ENCODE measurements at places on chromosomes 5 and 9.
A peak's percentile ranks its signal among the peaks of the same experiment; 100 is the strongest.

- DNase-seq, result no peak
Observed at GRCh38 chr5:96668725-96669124, 6.5 kb downstream of the CAST start.

DNA sequence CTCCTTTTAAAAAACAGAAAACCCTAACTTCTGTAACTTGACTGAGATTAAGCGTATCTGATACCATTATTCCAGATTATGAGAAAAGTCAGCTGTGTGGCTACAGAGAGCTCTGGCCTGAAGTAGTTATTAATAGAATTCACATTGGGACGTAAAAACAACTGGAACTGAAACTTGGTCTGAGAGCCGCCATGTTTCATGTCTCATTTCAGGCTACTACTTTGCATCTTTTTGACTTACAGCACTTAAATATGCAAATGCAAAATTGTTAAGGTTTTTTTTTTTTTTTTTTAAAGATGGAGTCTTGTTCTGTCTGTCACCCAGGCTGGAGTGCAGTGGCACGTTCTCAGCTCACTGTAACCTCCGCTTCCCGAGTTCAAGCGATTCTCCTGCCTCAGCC, 25.2 kb downstream of the MAP3K1 start:
- no peak for DNase-seq

GRCh38 chr9:129720181-129720864, 32.5 kb downstream of the PTGES start:
- no peak for DNase-seq

DNA sequence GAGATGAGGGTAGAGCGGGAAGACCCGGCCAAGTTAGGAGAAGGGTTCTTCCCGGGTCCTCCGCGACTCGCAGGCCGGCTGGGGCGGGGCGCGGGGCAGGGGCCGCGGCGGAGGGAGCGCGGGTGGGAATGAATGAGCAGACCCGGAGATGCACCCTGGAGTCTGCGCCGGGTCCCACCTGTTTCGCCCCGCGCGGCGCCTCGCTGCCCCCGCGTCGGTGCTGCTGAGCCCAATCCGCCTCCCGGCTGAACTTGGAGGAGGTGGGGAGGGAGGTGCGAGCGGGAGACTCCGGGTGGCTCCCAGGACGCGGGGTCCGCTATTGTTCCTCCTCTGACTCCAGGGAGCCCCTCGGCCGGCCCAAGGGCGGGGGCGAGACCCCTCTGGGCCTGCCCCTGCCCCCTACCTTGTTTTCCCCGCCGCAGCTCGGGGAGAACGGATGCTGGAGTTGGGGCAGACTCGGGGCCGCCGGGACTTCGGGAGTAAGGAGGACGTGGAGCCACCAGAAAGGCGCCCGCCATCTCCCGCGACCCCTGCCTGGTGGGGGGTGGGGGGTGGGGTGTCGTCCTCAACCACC, 659 bp downstream of the RAI14 start:
- DNase-seq, result peak; percentile 17
